ENCODE measurements at places on chromosomes 13 and 19.

DNA sequence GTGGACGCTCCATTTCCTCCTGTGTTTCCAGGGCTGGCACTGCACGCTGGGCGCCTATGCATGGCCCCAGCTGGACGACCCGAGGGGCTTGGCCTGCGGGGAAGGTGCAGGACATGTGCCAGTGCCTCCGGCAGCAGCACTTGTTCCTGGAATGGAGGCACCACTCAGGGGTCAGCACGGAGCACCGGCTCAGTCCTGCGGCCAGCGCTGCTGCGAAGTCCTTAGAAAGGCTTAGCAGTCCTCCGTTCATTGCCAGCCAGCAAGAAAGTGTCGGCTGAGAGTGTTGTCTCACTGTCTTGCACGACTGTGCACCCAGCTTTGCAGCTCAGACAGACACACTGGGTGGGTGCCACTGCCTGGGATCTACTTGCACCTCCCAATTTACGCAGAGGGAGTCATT, 36.1 kb upstream of the TUBGCP3 start:
- DNase-seq = no peak

GRCh38 chr13:26987486-26988013, 184.1 kb downstream of the USP12 start:
- DNase-seq = no peak

DNA sequence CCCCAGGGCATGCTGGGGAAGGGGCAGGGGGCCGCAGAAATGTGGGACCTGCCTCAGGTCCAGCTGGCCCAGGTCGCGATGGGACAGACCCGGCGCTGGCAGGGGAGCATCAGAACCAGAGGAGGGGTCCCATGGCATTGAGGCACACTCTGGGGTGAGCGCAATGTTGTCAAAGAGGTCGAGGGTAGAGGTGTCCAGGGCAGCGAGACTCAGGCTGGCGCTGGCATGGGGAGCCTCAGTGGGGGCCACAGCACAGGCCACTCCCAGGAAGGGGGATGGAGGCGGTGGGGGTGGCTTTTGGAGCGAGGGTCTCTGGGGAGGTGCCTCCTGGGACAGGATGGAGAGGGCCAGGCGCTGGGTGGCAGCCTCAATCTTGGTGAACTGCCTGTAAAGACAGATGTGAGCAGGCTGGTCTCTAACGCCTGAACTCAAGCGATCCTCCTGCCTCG, 944 bp downstream of the C19orf85 start:
- DNase-seq = no peak

DNA sequence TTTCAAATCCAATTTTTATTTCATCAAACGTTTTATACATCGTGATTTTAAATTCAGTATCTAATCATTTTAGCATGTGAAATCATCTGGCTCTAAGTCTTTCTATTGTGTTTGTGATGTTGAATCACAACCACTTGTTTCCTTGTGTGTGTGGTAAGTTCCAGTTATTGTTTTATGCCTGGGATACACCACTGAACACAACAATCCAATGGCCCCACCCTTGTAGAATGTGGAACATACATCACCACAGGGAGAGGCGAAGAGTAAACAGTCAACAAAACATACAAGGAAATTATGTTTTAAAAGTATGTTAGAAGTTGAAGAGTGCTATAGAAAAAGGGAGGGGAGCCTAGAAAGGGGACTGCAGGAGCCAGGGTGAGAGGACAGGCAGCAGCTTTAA, 100.5 kb downstream of the EPSTI1 start:
- no peak for DNase-seq

DNA sequence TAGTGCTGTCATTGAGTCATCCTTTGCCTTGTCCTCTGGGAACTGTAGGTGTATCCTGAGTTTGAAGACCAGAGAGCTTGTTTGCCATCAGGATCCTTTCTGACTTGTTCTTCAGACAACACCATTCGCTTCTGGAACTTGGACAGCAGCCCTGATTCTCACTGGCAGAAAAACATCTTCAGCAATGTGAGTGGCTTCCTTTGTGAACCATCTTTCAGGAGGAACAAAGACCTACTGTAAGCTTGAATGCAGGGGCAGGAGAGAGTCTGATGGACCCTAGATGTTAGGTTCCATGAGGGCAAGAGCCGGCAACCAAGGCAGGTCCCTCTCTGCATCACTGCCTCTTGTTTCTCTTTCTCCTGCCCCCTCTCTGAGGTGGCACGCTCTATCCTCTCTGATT, 26.7 kb downstream of the WDR62 start:
- DNase-seq = no peak

DNA sequence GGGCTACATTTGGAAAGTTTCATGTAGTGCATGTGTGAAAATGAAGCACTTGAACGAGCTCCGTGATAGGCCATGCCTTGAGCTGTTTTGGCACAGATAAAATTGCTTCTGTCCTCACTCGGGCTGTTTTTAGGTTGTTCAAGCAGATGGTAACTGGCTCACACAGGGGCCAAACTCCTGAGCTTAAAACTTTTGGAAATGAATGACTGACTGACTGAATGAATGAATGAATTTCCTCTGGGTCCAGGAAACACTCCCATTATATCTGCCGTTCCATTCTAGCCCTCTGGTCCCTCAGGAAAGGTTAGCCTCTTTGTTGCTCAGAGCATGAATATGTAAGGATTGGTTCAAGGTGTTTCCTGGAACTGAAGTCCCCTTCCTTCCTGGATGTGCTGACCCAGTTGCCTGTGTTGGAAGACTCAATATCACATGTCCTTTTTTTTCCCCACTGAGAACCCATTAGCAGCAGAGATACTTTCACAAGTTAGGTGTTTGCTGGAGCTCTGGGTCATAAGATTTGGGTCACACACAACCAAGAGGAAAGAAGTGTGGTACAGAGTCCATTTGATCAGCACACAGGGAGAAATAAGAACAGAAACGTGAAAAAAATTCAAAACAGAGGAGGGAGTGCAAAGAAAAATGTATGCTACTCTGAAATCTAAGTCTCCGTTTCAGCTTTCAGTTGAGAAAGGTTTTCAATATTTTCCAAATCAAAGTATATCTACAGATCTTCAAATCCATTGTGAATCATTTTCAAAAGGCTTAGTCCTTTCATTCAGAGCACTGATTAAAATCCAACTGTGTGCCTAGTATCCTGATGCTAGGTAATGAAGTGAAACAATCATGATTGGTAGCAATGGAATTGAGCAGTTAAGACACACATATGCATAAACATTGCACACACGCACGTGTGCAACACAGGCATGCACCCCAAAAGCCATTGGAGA, 18.9 kb downstream of the MBNL2 start:
- DNase-seq = no peak

- DNase-seq = no peak
Observed at GRCh38 chr13:64130600-64130999, 2715.0 kb upstream of the PCDH20 start.

DNA sequence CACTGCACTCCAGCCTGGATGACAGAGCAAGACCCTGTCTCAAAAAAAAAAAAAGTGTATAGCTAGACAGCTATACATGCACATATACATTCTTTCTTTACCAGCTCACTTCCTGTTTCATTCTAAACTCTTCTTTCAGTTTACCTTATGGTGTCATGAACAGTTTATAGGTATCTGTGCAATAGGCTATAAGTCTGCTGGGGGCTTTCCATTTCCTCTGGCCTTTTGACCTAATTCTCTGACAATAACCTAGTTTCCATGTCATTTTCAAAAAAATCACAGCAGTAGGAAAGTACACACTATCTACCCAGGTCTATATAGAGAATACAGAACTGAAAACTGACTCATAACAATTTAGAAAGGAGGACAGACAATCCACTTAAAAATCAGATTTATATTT, 24.4 kb upstream of the URAD start:
- DNase-seq = no peak

- no peak for DNase-seq
Observed at GRCh38 chr13:26541678-26542568, 15.6 kb upstream of the WASF3 start.

- DNase-seq = no peak
Observed at GRCh38 chr19:33427801-33428626, 54.5 kb downstream of the CEBPG start.

Data from CD4-positive, alpha-beta T cell treated with Interleukin-12 subunit alpha and Interleukin-12 subunit beta, for 1 hour (primary cell).